ENCODE measurements at places on chromosomes 6 and 20. TPM values are rescaled to one million over a fixed set of nuclear protein-coding genes. Genes with fewer than 3 reads are reported as not detected.

Gene OXT
- not detected for total RNA-seq

Gene BYSL
- 40.0 TPM for total RNA-seq

Gene KCNQ2
- 0.49 TPM for total RNA-seq

Gene RBBP9
- total RNA-seq, result 15.0 TPM

Gene ULBP2
- total RNA-seq, result 4.2 TPM

Gene RIOK1
- total RNA-seq, result 13.0 TPM

Gene GJA10
- total RNA-seq, result not detected

Gene FOXC1
- total RNA-seq, result 6.0 TPM

Gene BMP6
- 20.4 TPM for total RNA-seq

Gene CRISP2
- not detected for total RNA-seq

Gene IER3
- total RNA-seq, result 97.7 TPM

All from A549 treated with RU486 at 1 μM for 4 hours (cell line).